ENCODE measurements at places on chromosomes 3 and 15.

DNA sequence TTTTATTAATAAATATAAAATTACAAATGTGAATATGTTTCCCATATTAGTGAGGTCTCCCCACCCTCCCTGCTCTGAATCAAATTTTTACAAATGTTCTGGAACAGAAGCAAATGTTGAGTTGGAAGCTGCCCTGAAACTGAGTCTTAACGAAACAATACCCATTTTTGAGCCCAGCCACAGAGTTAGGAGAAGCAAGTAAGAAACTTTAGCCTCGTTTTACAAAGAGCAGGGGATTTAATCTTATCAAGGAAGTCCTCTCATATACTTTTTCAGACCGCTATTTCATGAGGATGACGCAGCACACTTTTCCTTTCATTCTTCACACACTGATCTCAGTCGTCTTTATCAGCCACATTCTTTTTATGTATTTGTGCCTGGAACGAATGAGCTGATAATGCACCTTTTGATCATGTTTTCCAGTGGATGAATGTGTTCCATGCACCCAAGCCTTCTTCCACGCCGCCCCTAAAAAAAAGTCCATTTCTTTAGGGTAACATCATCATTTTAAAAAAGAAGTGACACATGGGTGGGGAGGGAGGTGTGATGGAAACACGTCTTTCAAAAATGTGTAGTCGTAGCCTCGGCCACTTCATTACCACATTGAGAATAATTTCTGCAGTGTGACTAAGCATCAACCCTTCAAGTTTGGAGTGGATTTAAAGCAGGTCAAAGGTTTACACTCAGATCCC is 48.1 kb downstream of the SETMAR start:
- DNase-seq = no peak

GRCh38 chr3:112038863-112039262 is 4.3 kb downstream of the TMPRSS7 start:
- no peak for DNase-seq

GRCh38 chr3:141405591-141405990 is 37.3 kb downstream of the ZBTB38 start:
- DNase-seq = no peak

DNA sequence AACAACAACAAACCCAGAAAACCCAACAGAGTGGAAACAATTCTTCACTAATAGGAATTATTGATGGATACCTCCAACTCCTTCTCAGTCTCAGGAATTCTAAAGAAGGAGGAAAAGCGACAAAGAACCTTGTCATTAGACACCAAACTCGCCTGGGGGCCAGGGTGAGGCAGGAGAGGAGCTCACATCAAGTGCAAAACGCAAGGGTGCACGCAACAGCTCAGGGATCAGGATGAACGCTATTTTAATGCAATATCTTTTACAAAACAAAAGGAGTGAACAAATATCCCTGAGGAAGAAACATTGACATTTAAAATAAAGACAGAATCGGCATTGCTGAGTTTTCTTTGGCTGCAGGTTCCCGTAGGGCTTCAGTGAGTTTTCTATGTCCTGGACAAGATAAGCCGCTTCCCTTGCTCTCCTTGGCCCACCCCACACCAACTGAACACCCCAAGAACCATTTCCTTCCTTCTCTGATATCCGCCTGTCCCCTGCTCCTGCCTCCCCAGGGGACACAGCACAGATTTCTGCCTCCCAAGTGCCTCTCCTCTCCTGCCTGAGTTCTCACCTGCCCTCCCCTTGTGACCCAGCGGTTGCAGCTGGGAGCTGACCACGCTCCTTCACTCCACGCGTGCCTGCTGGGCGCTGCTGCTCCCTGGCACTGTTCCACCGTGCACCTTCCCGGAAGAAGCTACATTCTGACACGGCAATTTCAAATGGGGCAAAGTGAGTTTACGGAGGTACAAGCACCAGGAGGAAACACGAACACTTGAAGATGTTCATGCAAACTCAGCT is 63.0 kb downstream of the ATP10A start:
- DNase-seq = no peak

DNA sequence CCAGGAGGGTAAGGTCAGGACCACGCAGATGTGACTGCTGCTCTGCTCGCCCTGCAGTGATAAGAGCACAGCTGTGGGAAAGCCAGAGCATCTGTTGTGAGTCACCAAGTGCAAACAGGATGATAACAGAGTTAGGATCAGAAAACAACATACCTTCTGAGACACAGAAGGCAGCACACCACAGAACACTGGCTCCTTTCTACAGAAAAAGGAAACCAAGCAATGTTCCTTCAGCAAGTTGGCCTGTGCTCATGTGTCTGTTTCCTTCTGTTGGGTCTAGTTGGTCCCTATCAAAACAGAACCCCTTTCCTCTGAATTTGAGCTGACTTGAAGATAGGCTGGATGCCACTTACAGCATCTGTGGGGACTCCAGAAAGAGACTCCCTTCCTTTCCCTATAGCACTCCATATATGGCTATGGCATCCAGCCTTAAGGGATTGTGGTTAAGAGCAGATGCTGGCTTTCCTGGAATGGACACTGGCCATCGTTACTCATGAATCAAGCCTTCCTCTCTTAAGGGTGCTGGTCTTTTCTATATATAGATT is 440.7 kb upstream of the THBS1 start:
- DNase-seq = no peak

DNA sequence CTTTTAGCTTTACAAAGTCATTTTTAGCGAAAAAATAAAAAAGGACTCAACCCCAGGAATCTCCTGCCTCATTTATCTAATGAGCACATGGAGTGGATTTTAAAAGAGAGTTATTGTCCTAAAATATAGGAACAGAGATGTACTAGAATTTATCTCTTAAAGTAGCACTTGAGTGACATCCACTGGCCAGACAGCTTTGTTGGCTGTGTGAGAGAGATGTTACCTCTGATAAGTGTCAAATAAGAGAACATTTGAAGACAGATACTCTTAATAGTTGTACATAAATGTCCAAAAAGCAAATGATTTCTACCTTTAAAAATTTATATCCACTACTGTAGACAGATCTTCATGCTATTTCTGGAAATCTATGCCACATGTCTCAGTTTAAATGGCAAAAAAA is 12.3 kb upstream of the MFSD1 start:
- no peak for DNase-seq

DNA sequence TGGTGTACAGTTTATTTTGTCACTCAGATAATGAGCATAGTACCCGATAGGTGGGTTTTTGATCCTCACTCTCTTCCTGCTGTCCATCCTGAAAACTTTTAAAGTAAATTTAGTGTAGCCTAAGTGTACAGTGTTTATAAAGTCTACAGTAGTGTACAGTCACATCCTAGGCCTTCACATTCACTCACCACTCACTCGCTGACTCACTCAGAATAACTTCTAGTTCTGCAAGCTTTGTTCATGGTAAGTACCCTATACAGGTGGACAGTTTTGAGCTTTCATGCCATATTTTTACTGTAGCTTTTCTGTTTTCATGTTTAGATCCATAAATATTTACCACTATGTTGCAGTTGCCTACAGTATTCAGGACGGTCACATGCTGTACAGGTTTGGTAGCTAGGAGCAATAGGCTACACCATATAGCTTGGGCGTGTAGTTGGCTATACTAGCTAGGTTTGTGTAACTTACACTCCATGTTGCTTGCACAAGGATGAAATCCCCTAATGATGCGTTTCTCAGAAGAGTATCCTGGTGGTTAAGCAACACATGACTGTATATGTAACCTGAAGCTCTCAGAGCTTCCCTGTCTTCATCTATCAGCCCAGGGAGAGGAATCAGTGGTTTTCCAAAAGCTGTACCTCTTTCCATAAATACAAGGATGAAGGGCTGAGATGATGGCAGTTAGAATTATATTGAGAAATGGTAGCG is 87.6 kb upstream of the SLC25A26 start:
- no peak for DNase-seq

- no peak for DNase-seq
Measured at GRCh38 chr3:180409883-180410282, 192.1 kb upstream of the TTC14 start.

DNA sequence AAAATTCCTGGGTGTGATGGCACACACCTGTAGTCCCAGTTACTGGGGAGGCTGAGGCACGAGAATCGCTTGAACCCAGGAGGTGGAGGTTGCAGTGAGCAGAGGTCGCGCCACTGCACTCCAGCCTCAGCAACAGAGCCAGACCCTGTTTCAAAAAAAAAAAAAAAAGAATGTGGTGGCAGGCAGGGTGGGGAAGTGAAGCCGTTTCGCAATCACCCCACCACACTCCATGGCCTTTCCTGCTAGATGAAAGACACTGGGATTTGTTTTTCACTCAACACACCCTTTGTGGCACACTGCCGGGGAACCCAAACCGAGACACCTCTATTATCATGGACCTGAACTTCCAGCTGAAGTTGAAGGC is 172.4 kb upstream of the IQSEC1 start:
- no peak for DNase-seq

- no peak for DNase-seq
Measured at GRCh38 chr3:129343643-129344360, 65.1 kb downstream of the HMCES start.

DNA sequence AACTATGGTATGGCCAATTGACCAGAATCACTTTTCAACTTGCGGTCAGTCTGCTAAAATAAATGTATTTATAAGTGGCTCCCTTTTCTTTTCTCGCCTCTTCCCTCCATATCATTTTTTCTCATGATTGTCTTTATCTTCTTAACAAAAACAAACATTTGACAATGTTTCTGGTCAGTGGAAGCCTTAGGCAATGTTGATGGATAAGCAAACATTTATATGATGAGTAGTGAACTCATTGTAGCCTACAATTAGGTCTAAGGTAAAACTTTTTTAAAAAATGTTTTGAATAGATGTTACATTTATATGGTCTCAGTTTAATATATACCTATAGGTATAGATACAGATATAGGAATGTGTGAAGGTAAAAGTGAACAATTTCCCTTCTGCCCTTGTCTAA is 355.4 kb downstream of the MFSD1 start:
- DNase-seq = no peak

GRCh38 chr3:104646196-104646595 is 720.5 kb upstream of the ALCAM start:
- DNase-seq = no peak

GRCh38 chr15:35444557-35445204 is 101.3 kb downstream of the DPH6 start:
- no peak for DNase-seq

DNA sequence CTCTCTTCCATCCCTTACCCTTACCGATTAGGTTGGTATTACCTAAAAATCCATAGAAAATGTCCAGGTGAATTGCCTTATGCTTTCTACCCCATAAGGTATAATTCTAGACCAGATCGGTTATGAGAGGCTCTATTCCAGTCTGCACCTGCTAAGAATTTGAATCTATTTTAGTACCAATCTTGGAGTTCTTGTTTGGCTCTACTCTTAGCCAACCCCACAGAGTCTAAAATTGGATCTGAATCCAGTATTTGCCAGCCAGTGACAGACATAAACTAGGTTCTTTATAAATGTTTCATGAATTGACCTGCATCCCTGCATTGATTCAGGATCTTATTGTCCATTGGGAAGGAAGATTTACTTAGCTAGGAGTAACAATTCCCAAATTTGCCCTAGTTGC is 6.5 kb downstream of the KLHL24 start:
- DNase-seq = no peak

DNA sequence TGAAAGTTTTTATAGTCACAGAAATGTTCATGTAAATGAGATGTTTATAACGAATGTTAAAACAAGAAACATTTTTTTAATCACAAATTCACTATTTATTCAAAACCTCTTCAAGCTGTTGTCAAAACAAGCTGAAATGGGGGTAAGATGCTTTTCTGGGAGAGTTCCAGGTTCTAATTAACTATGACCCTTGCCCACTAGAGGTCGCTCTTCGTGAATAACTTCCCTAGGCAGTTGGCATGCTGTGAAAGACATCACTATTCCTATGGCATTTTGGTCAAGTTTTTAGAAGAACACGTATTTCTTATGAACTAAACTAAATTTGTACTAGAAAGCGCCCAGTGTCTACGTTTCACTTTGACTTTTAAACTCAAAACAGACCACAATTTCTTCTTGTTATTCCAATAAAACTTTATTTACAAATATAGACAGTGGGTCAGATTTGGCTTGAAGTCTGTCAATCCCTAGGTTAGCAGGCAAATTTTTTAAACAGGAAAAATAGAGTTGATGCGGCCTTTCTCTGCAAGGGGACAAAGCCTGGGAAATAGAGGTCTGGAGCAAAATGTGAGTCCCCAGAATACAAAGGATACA is 62.8 kb upstream of the CMTM8 start:
- DNase-seq = peak; percentile 19

- no peak for DNase-seq
Measured at GRCh38 chr3:115248274-115248673, 101.2 kb upstream of the ZBTB20 start.

GRCh38 chr3:51393564-51393963 is 2.5 kb downstream of the RBM15B start:
- DNase-seq = no peak

- no peak for DNase-seq
Measured at GRCh38 chr3:156615592-156616173, 58.7 kb upstream of the TIPARP start.

GRCh38 chr15:59622289-59622688 is 10.7 kb downstream of the GCNT3 start:
- no peak for DNase-seq

GRCh38 chr3:56593455-56594158 is 36.6 kb downstream of the CCDC66 start:
- no peak for DNase-seq

- no peak for DNase-seq
Measured at GRCh38 chr15:60972866-60973265, 256.2 kb downstream of the RORA start.

- DNase-seq = no peak
Measured at GRCh38 chr3:149658744-149659497, 1.1 kb upstream of the WWTR1 start.

- no peak for DNase-seq
Measured at GRCh38 chr3:151404316-151404715, 19.8 kb upstream of the P2RY12 start.

DNA sequence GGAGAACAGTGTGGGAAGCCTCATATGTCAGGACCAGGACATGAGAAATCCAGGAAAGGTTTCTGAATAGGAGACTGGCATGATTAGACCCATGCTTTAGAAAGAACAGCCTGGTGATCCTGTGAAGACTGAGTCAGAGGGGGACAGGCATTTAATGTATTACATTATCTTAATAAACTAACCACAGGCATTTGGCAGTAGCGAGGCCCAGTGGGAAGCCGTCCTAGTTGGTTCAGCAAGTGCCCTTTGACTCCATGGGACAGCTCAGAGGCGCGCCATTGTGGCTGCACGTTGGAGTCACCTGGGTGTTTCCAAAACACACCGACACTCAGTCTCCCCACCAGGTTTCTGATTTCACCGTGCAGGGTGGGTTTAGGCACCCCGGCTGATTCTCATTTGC is 90.5 kb upstream of the DGKG start:
- no peak for DNase-seq

All from stimulated activated CD8-positive, alpha-beta memory T cell treated with anti-CD3 and anti-CD28 coated beads, Interleukin-4, amount 100 ng/mL, for 1 hour (primary cell).